IPS-NIHi11 (cell line): ENCODE measurements at places on chromosomes 2 and 18.

DNA sequence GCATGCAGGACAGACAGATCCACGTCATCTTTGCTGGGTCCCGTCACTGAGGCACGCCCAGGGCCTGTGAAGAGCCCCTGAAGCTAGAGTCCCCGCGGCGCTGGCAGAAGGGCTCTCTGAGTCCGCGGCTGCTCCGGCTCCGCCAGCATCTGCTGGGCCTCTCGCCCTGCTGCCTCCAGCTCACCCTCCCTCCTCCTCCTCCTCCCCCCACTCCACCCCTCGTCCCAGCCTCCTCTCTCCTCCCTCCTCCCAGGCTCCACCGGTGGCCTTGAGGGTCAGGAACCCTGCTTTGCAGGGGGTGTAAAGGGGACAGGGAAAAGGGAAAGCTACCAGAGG is at the start of gene TNS1:
Gene TNS1 (minus strand): TSS at position 151 of the 336 bp plus-strand sequence. CDS start 123 bp downstream, at position 28.
- no peak for DNase-seq

GRCh38 chr2:121086450-121086849 is 198.6 kb downstream of the TFCP2L1 start:
- no peak for DNase-seq

DNA sequence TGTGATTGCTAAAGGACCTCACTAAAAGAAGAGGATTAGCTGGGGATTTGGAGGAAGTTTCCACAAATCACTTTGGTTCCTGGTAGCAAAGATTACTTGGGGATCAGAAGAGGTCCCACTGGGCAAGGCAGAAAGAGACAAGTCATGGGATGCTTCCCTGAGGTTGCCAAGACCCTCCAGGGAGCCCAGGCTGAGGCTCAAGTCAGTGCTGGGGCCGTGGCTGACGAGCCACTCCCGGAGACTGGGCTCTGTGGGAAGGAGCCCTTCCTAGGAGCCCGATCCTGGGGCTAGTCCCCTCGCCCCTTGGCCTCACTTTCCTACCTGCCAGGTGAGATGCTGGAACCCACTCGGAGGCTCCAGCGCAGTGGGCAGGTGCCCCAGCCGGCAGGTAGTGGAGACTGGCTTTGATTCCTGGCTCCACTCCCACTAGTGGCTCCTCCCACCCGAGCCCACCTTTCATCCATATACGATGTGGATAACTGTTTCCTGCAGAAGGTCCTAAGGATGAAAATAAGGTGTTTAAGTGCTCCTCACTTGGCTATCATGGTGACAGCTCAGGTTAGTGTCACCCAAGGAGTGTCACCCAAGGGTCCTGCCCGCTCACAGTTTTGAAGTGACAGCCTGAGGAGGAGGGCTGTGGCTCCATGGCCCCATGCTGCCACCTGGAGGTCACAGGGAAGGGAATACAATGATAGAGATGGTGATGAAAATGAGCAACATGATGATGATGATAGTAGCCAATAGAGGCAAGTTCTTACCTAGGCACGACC is 100.5 kb downstream of the CAPN13 start:
- peak; percentile 67 for DNase-seq

DNA sequence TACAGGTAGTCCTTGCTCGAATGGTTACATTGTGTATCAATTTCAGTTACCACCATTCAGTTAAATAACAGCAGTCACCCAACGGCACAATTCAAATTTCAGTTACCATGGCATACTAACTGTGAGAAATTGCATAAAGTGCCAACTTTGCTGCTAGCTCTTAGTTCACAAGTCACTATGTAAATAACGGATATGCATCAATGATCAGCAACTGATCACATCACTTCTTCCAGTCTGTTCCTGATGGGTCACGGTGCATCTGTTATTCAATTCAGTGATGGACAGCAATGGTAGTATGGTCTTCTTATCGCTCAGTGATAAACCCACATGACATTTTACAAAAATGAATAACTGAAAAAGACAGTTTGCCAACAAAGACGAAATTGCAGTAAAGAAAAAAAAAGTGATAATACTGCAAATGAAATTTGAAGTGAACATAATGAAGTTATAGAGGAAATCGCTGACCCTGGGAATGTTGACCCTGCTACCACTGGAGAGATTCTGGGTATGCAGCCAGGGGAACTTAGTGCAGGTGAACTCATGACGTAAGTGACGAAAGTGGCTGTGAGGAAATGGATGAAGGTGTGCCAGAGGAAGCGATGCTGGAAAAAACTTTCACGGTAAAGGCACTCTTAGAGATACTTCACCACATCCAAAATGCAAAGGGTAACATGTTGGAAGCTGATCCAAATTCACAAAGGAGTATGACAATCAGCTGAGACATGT is 25.9 kb upstream of the RAPGEF4 start:
- no peak for DNase-seq

GRCh38 chr2:109247340-109247739 is 118.3 kb downstream of the SH3RF3 start:
- DNase-seq = no peak

DNA sequence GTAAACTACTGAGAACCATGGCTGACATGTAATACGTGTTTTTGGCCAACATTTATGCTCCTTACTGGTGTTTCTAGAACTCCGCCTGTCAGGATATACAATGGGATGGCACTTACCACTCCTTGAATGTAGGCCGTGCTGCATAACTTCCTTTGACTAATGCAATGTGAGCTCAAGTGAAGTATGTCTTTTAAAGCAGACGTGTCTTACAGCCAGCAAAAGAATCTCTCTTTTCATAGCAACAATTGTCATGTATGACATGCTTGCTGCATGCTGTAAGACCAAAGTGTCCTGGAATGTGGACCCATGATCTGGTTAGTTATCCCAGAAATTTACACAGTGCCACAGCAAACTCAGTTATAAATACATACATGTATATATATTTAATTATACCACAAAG is 1202.7 kb upstream of the PIK3C3 start:
- DNase-seq = no peak

DNA sequence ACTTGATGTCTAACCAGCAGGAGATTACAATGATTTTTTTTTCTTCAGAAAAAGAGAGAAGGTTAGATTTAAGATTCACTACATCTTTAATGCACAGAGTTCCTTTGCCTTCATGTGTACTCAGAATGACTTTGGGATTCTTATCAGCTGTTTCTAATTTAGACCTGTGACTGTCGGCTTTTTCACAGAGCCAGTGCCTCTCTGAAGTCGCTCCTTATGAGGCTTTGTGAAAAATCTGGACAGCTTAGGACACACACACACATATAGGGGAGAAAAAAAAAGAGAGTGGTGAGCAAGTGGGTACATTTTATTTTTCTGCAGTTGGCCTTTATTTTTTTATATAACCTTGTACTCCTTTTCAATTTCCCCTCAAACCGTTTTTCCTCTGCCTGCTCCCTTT is 893.1 kb upstream of the CELF4 start:
- no peak for DNase-seq

- no peak for DNase-seq
These were observed 24.1 kb upstream of the RNU4ATAC start for GRCh38 chr2:121506621-121507020.

DNA sequence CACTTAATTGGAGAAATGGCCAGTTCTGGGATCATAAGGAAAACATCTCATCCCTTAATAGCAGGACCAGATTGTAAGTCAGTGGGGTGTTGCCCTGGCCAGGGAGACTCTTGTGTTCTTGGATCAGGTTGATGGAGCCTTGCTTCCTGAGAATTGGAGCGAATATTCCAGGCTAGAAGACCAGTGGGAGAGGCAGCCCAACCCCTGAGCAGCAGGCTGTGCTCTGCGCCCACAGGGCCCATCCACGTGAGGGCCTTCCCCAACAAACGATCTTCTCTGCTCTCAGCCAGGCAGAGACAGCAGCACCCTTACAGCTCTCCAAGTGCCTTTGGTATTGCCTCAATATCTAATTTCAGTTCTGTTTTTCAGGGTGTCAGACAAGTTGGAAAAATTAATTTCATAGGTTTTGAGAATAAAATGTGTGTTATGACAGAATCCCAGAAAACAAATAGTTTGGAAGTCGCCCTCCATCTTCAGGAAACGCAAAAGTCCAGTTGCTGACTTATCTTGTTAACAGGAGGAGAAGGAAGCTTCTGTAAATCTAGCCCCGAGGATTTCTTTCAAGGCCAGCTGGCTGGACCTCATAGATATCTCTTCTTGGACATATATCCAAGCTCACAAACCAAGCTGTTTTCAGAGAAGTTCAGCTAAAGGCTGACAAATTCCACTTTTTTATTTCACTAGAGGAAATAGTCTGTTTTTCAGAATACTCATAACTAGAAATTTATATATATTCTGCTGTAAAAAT is 105.5 kb downstream of the COPS8 start:
- DNase-seq = no peak

- DNase-seq = no peak
These were observed 84.1 kb downstream of the CTIF start for GRCh38 chr18:48622911-48623431.

GRCh38 chr2:49827366-49827765 is 673.1 kb upstream of the FSHR start:
- no peak for DNase-seq

DNA sequence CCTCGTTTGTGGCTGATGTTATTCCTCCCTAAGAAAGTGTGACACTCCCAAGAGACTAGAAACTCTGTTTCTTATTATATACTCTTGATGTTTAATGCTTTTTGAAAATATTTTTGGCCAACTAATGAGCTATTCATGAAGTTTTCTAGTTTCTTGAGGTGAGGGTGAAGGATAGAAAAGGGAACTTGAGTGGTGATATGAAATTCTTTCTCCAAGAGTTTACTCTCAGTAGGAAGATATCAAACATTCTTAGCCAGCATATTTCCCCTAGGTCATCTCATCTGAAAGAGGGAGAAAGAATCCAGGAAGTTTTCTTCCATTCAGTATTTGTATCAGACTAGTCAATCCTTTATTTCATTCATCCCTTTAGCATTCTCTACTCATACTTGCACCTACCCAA is 95.7 kb downstream of the MAP3K20 start:
- no peak for DNase-seq

- no peak for DNase-seq
These were observed 178.5 kb downstream of the TPGS2 start for GRCh38 chr18:36650266-36650665.

GRCh38 chr2:51812138-51812866 is 780.4 kb upstream of the NRXN1 start:
- DNase-seq = no peak

GRCh38 chr2:191351298-191351697 is 106.1 kb downstream of the MYO1B start:
- DNase-seq = no peak

DNA sequence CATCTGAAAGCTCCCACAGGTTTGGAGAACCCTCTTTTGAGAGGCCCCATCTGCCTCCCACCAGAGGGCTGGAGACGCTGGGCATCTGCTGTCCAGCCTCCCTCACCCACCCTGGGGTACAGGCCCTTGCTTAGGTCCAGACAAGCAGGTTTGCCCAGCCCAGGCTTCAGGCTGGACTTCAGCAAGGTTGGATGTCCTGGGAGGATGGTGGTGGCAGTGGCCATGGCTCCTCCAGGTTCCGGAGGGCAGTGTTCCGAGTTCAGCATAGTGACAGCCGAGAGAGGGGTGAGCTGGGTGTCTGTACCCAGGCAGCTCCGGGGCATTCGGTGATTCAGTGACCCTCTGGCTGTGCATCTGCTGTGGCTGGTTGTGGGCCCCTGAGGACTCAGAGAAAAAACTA is 58.2 kb upstream of the HDAC4 start:
- no peak for DNase-seq

DNA sequence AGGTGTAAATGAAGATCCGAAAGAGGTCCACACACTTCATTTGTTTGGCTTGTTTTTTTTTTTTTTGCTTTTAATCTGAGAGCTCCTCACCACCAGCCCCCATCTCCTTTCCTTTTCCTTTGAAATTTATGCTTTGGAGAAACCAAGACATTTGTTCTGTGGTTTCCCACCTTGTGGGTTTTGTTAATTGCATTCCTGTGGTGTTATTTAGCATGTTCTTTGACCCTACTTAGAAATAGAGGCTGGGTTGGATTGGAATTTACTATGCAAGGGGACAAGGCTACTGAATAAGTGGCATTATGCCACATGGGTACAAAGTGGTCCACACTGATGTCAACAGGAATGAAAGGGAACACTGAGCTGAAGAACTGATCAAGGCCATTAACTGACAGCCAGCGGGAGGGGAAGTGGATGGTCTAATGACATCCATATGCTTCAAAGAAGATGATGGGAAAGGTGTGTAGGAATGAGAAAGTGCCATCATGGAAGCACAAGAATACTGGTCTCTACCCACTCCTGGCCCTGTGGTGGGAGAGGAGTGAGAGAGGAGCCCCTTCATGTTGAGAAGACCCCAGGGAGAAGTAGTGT is 8.9 kb downstream of the CCL20 start:
- no peak for DNase-seq

GRCh38 chr18:7824970-7825369 is 257.9 kb downstream of the PTPRM start:
- no peak for DNase-seq

- DNase-seq = no peak
These were observed 128.8 kb upstream of the SLC1A4 start for GRCh38 chr2:64860276-64860885.

- no peak for DNase-seq
These were observed 305.1 kb upstream of the FSHR start for GRCh38 chr2:49459314-49459993.

GRCh38 chr2:26033270-26033817 is 540 bp upstream of the RAB10 start:
- DNase-seq = peak; percentile 69

GRCh38 chr2:8364668-8365067 is 317.2 kb upstream of the ID2 start:
- no peak for DNase-seq

GRCh38 chr18:29651122-29651680 is 1391.3 kb downstream of the DSC3 start:
- DNase-seq = no peak

DNA sequence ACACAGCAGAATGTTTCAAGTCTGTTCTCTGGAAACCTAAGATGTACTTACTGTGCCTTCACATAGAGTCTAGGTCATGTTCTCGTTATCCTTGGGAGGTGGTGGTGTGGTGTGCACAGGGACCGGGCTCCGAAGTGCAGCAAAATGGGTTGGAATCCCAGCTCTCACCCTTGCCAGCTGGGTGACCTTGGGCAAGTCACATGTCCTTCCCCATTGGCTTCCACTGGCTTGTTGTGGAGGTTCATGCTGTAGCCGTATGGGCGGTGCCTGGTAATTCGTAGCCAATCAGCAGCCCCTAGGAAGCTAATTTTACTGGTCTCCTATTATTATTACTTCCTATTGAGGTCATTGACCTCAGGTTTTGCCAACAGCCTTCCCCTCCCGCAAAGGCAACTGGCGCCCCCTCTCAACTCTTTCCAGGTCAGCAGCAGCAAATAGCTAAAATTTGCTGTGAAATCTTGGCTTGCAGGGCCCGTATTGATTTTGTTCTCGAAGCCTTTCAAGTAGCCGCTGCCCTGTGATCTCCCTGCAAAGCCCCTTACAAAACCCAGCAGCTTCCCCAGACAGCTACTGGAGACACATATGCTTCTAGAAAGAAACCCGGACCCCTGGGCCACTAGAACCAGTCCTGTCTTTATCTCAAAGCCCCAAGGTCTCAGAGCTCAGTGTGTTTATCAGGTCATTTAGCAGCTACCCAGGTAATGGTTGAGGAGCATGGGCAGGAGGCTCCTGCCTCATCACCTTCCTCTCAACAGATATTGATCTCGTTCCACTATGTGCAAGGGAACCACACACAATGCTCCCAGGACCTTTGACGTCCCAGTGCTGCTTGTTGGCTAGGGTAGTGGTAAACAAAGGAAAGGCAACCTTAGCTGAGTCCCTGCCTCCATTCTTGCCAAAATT is 66.5 kb upstream of the SLC1A4 start:
- peak; percentile 59 for DNase-seq
